ENCODE measurements at places on chromosomes 1 and 21.

- no peak for DNase-seq
Measured at GRCh38 chr1:185912504-185912903, 178.3 kb downstream of the HMCN1 start.

DNA sequence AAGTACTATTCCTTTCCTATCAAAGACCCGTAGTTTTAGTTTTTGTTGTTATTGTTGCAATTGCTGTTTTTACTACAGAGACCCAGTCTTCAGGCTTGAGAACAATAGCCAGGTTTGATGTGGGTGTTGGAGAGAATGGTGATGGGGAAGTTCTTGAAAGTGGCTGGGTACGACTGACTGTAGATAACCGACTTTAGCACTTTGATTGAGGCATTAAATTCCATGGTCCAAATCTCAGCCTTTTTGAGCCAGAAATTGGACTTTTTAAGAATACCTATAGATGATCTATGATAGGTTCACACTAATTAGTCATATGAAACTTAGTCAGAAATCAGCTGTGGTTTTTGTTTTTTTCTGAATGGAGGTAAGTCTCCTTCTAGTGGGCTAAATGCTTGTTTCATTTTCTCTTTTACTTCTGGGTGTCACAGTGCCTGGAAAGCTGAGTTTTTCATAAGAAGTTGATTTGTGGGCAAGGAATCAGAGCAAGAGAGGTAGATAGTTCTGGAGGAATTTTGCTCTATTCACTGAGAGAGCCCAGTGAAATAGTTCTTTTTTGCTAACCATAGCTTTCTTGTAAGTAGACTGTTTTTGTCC is 2.8 kb downstream of the PPIH start:
- no peak for DNase-seq

- no peak for DNase-seq
Measured at GRCh38 chr1:212158912-212159796, 123.6 kb downstream of the DTL start.

- no peak for DNase-seq
Measured at GRCh38 chr1:51697166-51697565, 80.3 kb downstream of the OSBPL9 start.

DNA sequence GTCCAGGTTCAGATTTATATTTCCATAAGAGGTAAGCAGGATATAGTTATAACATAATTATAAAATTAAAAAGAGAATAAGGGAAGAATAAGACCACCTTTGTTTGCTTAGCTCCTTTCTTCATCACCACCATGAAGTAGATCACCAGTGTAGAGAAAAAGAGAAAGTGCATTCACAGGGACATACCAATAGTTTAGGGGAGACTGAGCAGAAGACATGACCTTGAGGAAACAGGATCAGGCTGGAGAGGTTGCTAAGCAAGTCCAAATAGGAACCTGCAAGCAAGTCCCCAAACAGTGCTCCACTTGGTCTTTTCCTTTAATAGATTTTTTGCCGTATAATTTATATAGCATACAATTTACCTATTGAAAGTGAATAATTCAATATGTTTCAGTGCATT is 63.0 kb downstream of the KCNT2 start:
- no peak for DNase-seq

DNA sequence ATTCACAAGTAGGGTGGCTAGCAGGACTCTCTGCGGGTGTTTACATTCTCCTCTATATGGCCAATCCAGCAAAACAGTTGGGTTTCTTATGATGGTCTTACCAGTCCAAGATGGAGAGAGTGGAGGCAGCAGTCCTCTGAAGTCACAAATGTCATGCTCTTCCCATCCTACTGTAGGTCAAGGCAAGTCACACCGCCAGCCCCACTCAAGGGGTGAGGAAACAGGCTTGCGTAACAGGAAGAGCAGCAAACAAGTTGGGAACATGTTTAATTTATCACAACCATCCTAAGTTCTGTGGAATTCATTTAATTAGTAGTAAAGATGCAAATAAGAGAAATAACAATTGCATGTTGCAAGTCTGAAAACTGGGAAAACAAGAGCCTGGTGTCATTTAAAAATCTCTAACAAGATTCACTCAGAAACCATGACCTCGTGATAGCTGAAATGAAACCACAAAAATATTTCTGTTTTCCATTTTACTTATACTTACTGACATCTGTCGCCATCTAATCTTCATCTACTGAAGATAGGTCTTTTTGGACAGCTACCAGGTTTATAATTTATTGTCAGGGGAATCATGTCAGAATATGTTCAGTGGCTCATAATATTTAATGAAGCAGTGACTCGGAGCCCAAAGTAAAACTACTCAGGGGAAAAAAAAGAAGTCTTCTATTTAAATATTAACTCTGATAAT is 349.1 kb upstream of the FMN2 start:
- no peak for DNase-seq

DNA sequence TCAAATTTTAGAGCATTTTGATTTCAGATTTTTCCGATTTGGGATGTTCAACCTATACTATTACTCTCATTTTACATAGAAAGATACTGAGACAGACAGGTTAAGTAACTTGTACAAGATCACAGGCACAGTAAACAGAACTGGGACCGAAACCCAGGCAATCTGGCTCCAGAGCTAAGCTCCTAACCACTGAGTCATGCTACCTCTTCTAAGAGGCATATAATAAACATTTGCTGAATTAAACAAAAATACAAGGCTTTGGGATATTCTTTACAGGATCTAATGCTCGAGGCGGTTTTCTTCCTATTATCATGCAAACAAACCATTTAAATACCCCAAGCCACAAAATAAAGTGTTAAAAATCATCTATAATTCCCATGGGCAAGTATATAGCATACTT is 50.3 kb downstream of the MCOLN2 start:
- DNase-seq, result no peak
